ENCODE measurements at places on chromosomes 6 and 20. TPM values are rescaled to one million over a fixed set of nuclear protein-coding genes. Genes with fewer than 3 reads are reported as not detected.

DNA sequence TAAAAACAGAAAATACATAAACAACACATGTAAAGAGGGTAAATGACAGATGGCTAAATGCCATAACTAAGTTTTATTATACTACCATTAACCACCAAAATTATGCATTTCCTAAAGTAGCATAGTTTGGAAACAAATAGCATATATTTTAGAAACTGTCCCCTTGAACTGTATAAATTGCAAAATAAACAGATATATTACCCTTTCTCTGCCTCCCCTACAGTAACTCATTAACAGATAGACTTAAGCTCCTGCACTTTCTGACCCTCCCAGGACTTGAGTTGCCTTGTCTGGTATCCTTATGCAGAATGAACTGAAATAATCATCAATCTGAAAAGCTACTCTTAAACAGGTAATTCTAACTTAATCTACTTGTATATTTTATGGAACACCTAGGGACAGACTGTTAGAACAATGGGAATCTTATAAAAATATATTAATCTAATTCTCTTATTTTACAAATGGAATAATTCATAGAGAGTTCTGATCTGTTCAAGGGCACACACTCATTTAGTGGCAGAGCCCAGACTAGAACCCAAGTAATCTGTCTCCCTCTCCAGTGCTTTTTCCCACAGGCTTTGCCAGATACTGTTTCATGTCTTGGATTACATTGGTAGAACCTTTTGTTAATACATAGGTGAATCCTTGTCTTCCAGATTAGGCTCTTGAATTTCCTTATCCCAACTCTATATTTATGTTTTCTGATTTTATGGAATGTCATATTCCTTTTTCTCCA, 50.6 kb upstream of the LOC128125822 start:
- DNase-seq, result no peak

GRCh38 chr6:1027795-1028569, 283.9 kb upstream of the FOXQ1 start:
- DNase-seq, result no peak

GRCh38 chr20:55353206-55353605, 652.1 kb downstream of the CBLN4 start:
- no peak for DNase-seq

DNA sequence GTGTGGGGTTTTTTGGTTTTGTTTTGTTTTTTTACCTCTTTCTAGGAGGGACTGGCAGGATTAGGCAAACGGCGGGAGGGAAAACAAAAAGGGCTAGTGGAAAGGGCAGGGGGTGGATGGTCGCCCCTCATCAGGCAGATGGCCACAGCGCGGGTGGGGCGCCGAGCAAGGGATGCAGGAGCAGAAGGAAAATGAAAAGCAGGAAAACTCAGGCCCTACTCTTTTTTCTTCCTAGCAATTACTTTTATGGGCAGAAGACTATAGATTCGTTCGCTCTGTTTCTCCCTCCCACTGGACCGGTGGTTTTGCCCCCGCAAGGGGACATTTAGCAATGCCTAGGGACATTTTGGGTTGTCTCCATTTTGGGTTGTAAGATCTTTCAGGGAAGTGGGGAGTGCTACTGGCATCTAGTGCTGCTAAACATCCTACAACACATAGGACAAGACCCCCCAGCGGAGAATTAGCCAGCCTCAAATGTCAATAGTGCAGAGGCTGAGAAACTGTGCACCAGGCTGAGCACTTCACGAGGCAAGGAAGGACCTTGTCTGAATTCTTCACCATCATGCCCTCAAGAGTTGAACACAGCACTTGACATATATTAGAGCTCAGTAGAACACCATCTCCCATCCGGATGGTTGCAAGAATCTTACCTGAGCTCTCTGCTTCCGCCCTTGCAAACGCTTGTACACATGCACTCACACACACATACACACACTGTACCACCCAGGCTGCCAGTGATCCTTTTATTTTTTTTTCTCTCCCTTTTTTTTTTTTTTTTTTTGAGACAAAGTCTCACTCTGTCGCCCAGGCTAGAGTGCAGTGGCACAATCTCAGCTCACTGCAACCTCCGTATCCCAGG, 4.8 kb upstream of the ZMYND8 start:
- no peak for DNase-seq

GRCh38 chr6:144559865-144560593, 274.9 kb downstream of the UTRN start:
- peak; percentile 64 for DNase-seq

DNA sequence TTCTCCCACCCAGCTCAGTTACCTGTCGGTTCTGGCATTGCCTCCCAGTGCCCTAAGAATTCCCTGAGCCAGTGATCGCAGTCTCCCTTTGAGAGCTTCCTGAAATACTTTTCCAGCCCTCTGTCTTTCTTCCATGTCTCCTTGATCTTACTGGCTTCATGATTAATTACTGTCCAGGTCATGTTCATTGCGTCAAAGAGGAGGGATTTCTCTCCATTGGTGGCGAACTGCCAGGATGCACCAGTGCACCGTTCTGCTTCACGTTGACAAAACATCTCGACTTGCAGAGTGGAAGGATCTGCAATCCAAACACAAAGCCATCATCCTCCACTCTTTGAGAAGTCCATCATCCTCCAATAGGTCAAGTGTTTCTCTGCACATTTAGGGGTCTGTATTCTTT, 8.6 kb downstream of the RAET1E start:
- DNase-seq, result no peak

- no peak for DNase-seq
Observed at GRCh38 chr6:88142297-88142668, 23.9 kb downstream of the CNR1 start.

GRCh38 chr6:126148853-126149252, 162.5 kb downstream of the TRMT11 start:
- no peak for DNase-seq

The MEI4 gene
- not detected for total RNA-seq

The DLL1 gene
- 0.58 TPM for total RNA-seq

The TAF8 gene
- total RNA-seq, result 60.2 TPM
